ENCODE measurements at places on chromosomes 11 and 22. TPM values are rescaled to one million over a fixed set of nuclear protein-coding genes. Genes with fewer than 3 reads are reported as not detected.

OR4D5 gene
- not detected for total RNA-seq

TMA7B gene
- not detected for total RNA-seq

IMMP1L gene
- total RNA-seq, result 71.3 TPM

PITPNM1 gene
- total RNA-seq, result 40.9 TPM

TSPAN4 gene
- total RNA-seq, result 171 TPM

OR52H1 gene
- not detected for total RNA-seq

TTC9C gene
- total RNA-seq, result 25.1 TPM

MMP1 gene
- total RNA-seq, result 1.0 TPM

CYTH4 gene
- total RNA-seq, result 0.90 TPM

UBTFL1 gene
- not detected for total RNA-seq

TSPAN32 gene
- not detected for total RNA-seq

WBP2NL gene
- not detected for total RNA-seq

CRYBA4 gene
- not detected for total RNA-seq

CYB5R3 gene
- total RNA-seq, result 135 TPM

CCDC87 gene
- 0.49 TPM for total RNA-seq

CFAP300 gene
- total RNA-seq, result 5.3 TPM

MIOX gene
- total RNA-seq, result not detected

CBLIF gene
- not detected for total RNA-seq

KLHL35 gene
- 1.0 TPM for total RNA-seq

LRRC32 gene
- total RNA-seq, result 0.19 TPM

CYB561A3 gene
- 45.4 TPM for total RNA-seq

RGL4 gene
- not detected for total RNA-seq

HSPB2 gene
- 0.09 TPM for total RNA-seq

NLRP14 gene
- not detected for total RNA-seq

GRK3 gene
- 3.5 TPM for total RNA-seq

MS4A6A gene
- total RNA-seq, result not detected

RASSF10 gene
- total RNA-seq, result 0.75 TPM

FREY1 gene
- total RNA-seq, result 0.39 TPM

ASCL2 gene
- total RNA-seq, result not detected

OR8A1 gene
- not detected for total RNA-seq

MUC5AC gene
- total RNA-seq, result 2.9 TPM

RTN4R gene
- total RNA-seq, result 11.6 TPM

ART1 gene
- total RNA-seq, result not detected

APOL5 gene
- total RNA-seq, result not detected

A4GALT gene
- 27.9 TPM for total RNA-seq

STK33 gene
- total RNA-seq, result 4.2 TPM

MTCH2 gene
- total RNA-seq, result 131 TPM

DRD2 gene
- total RNA-seq, result not detected

OR8D1 gene
- total RNA-seq, result not detected

PGA4 gene
- total RNA-seq, result not detected

MCM5 gene
- 103 TPM for total RNA-seq

RNF141 gene
- 26.3 TPM for total RNA-seq

Measured in A549 treated with dexamethasone at 1 μM for 4 hours (cell line).